ENCODE measurements at places on chromosomes 1 and 21.

GRCh38 chr1:175494011-175494554, 249.3 kb downstream of the TNR start:
- DNase-seq: no peak

GRCh38 chr1:174875306-174875705, 124.4 kb upstream of the CACYBP start:
- no peak for DNase-seq

DNA sequence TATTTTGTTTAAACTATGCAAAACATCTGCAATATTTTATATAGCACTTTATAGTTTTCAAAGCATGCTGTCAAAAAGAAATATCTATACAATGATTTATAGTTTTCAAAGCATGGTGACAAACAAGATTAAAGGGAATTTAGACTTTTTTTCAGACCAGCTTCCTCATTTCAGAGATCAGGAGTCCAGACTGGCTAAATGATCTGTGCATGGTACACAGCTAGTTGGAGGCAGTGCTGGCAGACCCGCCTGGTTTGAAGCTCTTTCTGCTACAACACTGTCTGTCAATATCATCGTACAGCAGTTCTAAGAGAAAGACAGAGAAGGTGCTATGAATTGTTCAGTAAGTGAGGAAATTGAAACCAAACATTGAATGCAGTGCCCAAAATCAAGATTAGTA, 479.0 kb downstream of the PTBP2 start:
- DNase-seq: no peak

GRCh38 chr1:236844499-236845271, 49.6 kb downstream of the MTR start:
- DNase-seq: no peak

DNA sequence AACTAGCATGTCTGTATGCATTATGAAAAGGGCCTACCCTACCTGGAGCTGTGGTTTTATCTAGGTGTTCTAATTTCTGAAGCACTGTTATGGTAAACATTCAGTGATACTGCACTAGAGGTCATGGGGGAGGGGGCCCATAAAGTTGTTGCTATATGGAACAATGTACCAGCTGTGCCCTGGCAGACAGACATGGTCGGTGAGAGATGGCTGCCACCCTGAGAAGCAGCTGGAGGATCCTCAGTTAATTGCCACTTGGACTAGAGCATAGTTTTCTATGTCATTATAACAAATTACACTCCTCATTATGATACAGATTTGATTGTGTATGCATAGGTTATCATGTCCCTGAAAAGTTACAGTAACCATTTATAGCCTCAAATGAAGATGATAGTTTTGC, 45.4 kb downstream of the ILDR2 start:
- no peak for DNase-seq

GRCh38 chr1:40409467-40409866, 35.9 kb downstream of the SMAP2 start:
- no peak for DNase-seq

DNA sequence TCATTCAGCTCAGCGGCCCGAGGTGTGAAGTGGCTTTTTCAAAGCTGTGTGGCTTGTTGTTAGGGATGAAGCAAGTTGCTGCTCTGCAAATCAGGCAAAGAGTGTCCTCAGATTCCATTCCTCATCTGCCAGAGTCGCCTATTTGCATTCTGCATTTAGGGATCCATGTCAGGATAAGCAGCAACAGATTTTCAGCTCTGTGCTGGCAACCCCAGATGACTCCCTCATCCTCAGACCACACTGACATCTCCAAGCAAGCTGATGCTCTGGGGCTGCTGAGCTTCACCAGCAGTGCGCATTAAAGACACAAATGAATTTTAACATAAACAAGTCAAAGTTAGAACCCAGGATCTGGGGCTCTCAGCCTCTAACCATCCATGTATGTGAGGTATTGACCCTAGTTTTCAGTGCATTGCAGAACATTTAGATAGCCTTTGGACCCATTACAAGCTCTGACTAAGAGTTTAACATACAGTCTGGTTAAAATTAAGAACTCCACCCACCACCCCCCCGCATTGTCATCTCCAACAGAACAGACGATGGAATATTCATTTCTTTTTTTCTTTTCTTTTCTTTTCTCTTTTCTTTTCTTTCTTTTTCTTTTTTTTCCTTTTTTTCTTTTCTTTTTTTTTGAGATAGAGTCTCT, 10.9 kb downstream of the CFAP107 start:
- DNase-seq: no peak

DNA sequence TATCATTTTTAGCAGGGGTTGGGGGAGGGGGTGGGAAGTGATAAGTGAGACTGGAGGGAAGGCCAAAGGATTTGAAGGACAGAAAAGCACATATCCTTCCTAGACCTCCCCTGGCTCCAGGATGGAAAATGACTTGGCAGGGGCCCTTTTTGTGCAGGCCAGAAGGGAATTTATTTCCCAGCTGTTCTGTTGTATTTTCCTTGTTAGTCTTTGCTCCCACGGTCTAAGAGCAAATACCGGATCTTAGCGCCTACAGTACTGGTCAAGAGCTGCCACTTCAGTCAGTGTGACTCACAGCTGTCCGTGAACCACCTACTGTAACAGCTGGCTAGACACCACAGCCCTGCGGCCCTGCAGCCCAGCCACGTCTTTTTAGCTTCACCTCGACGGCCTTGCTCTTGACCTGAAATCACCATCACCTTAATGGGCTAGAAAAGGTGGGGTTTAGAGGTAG, 51.0 kb upstream of the ERRFI1 start:
- DNase-seq: peak; percentile 82

- no peak for DNase-seq
Measured at GRCh38 chr1:208107425-208108212, 136.6 kb downstream of the PLXNA2 start.

- DNase-seq: no peak
Measured at GRCh38 chr21:16538936-16539440, 809.2 kb downstream of the USP25 start.

DNA sequence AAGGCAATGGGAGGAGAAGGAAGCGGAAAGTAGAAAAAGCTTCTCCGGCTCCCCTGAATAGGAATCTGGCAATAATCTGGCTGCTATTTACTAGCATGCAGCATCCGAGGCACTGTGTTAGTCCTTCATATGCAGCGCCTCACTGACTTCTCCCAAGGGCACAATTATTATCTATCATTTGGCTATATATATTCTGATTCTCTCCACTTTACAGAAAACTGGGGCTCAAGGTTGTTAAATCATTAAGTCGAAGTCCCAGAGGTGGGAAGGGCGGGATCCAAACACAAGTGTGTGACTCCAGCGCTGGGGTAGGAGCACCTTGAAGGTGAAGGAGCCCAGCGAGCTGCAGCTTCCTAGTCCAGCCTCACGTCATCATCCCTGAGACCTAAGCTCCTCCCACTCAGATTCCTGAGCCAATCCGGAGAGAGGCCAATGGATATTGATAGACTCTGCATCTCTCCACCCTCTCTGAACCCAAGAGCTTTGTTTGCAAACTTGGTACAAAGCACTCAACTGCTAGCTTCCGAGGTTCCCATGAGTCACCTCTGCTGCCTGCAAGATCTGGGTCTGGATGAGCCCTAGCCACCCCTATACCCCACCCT, 16.6 kb upstream of the EYA3 start:
- no peak for DNase-seq
